ENCODE measurements at places on chromosomes 7 and 10.

GRCh38 chr7:117791877-117792780 lies 81.1 kb downstream of the CTTNBP2 start:
- DNase-seq: no peak

DNA sequence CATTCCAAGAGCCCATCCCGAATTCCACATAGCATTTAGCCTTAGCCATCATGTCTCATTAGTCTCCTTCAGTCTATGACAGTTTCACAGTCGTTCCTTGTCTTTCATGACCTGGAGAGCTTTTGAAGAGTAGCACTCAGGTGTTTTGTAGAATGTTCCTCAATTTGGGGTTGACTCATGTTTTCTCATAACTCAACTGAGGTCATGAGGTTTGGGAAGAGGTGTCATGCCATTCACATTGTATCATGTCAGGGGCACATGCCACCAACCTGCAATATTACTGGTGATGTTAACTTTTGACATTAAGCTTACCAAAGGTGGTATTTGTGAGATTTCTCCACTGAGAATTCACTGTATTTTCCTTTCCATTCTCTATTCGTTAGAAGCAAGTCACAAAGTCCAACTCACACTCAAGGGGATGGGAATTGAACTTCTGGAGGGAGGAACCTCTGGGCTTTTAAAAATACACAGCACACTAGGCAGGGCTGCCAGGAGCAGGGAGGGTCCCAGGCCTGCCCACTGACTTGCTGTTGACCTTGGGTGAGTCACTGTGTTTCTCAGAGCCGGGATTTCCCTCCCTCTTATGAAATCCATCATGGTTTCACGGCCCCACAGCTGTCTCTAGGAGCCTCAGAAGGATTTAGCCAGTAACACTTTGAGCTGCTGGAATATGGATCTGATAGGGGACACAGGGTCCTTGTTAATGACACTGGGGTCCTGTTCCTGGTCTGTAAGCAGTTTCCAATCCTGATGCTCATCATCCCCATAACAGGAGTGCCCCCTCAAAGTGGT lies 74.4 kb upstream of the TCF7L2 start:
- no peak for DNase-seq

GRCh38 chr7:64775289-64775688 lies 18.9 kb upstream of the ZNF138 start:
- no peak for DNase-seq

DNA sequence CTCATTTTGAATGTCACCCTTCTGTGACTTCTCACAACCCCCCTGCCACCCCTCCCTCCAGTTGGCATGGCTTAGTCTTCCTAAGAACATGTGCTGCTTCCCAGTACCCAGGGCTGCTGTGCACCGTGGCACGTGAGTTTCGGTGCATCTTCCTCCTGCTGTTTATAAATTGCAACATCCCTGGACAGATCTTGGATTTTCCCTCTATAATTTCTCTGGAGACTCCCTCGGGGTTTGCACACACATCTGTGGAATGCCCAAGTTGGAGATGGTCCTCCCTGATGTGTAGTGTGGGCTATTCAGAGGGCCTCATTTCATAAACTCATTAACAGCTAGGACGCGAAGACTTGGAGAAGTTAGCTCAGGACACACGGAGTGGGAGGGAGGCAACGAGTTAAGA lies 52.9 kb downstream of the IKZF1 start:
- DNase-seq: no peak

DNA sequence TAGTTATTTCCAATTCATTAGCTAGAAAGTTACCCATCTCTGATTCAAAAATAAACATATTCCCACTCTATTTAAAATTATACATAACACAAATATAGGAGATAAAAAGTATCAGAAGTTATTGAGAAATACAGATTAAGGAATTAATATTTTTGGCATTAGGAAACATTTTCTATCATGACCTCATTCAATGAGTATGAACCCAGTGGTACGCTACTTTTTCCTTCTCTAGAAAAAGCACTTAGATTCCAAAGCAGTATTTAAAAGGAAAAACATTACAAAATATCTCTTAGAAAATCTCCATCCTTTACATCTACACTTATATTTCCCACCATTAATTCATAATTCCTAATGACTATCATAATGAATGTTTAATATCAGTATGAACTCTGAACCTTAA lies 240.6 kb upstream of the GNAI1 start:
- no peak for DNase-seq

Measured in naive thymus-derived CD8-positive, alpha-beta T cell (primary cell).